ENCODE measurements at places on chromosomes 16 and 17.
A peak's percentile ranks its signal among the peaks of the same experiment; 100 is the strongest.

DNA sequence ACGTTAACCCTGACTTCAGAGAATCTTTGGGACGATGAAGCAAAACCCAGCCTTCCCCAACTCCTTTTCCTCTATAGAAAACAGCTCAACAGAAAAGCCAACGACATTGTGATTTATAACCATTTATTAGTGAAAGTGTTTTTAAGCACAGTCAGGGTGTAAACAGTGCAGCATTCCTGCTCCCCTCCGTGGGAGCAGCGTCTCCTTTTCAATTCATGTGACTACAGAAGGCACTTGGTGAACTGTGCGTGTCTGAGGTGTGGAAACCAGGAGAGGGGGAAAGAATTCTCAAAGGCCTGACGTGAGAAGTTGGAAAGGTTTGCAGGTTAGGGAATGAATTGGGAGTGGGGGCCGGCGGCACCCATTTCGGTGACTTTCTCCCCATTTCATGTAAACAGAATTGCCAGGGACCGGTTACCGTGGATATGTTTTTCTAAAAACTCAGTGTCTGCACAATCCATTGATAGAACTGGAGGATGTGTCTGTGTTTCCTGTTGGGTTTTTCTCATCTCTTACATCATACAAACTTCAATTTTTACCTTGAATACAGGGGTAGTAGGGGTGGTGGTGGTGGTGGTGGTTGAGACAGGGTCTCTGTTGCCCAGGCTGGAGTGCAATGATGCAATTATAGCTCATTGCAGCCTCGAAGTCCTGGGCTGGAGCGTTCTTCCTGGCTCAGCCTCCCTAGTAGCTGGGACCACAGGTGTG, 53.1 kb downstream of the NDE1 start:
- no peak for DNase-seq

- DNase-seq = no peak
Measured at GRCh38 chr17:28940142-28940541, 11.2 kb downstream of the PHF12 start.

- DNase-seq = no peak
Measured at GRCh38 chr17:79742951-79743476, 12.3 kb downstream of the ENPP7 start.

- DNase-seq = peak; percentile 24
Measured at GRCh38 chr17:30905742-30906100, 317 bp downstream of the TEFM start.

DNA sequence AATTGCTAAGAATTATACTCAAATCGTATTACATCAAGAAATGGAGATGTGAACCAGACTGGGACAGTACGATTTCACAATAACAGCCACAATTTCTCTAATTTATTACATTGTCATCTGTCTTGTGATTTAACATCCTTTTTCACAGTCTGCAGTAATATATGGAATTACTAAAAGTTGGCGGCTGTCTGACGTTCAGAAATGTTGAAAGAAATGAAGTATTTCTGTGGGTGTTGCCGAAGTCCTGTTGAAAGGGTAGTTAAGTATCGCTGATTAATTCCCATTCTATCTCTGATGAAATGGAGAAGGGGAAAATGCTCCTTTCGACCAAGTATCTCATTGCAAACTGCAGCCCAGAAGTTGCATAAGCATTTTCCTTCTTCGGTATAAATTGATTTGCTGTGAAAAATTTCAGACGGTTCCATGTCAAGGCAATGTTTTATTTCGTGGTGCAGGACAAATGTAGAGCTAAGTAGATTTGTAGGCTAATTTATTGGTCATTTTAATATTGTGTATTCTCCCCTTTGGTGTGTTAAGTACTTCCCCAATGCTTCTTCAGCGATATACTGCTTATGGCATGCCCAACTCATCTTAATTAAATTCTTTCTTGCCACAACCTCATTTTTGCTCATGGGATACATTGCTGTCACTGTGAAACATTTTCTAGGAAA, 775.2 kb upstream of the RBFOX1 start:
- DNase-seq = no peak

DNA sequence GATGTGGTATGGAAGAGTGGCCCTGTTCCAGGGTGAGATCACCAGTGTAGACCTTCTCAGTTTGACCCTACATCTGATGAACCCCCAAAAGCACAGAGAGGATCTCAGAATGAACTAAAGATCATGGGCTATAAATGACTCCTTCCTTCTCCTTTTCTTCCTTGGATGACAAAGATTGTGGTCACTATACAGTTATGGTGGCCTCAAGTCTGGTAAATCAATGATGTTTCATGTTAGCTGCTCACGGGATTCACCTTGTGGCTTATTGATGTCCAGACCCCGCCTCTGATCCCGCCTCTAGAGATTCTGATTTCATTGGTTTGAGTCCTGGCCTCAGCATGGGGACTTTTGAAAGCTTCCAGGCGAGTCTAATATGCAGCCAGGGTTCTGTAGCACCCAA, 112.2 kb downstream of the PITPNC1 start:
- DNase-seq = no peak

DNA sequence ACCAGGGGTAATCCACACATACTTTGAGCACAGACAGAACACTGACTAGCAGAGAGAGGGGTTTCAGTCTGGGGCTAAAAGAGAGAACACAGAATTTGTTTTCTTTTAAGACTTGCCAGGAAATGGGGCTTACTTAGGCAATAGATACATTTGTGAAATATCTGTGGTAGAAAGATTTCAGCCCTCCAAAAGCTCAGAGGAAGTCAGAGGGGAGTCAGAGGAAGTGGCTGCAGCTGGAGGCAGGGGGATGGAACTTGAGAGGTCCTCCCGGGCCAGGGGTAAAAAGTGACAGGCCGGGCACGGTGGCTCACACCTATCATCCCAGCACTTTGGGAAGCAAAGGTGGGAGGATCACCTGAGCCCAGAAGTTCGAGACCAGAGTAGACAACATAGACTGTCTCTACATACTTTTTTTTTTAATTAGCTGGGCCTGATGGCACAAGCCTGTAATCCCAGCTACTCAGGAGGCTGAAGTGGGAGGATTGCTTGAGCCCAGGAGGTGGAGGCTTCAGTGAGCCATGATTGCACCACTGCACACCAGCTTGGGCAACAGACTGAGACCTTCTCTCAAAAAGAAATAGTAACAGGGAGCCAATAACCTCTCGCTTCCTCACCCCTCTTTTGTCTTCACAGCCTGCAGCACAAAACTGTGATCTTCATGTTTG, 49.9 kb downstream of the NLRC5 start:
- DNase-seq = no peak

DNA sequence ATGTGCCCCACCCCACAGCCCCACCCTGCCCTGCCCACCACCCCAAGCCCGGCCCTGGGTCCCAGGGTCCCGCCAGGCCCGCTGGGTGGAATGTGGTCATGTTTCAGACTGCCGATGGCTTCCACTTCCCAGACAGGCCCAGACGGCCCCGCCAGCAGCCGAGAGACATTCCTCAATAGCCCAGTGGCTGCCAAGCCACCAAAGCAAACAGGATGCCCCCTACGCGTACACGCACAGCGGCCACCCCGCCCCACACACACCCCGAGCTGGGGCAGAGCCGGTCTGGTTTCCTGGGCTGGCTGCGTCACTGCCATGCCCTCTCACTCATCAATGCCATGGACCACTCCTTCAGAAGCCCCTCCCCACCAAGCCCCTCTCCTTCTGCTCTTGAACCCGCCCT, 1.2 kb upstream of the KRT17 start:
- no peak for DNase-seq

GRCh38 chr16:354971-355461, 2.5 kb upstream of the AXIN1 start:
- no peak for DNase-seq

DNA sequence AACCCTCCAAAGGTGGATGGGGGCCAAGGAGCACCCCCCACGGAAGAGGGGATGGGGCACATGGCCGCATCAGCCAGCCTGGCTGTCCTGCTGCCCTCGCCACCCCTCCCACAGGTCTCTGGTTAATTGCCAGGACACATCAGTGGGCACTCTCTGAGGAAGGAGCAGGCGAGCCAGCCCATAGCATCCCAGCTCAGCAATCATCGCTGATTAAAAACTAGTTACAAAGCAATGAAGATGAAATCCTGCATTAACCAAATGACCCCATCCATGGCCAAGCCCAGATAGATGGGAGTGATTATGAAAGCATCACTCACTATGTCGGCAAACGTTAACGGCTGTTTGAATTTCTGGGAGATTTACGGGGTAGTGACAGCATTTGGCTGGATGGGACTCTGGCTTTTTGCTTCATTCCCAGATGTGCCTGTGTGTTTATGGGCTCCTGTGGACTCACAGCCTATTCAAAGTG, 45.3 kb downstream of the CCDC182 start:
- no peak for DNase-seq

- no peak for DNase-seq
Measured at GRCh38 chr16:50004239-50004638, 20.8 kb upstream of the CNEP1R1 start.

GRCh38 chr17:29640413-29640812, 17.7 kb upstream of the CORO6 start:
- DNase-seq = no peak

DNA sequence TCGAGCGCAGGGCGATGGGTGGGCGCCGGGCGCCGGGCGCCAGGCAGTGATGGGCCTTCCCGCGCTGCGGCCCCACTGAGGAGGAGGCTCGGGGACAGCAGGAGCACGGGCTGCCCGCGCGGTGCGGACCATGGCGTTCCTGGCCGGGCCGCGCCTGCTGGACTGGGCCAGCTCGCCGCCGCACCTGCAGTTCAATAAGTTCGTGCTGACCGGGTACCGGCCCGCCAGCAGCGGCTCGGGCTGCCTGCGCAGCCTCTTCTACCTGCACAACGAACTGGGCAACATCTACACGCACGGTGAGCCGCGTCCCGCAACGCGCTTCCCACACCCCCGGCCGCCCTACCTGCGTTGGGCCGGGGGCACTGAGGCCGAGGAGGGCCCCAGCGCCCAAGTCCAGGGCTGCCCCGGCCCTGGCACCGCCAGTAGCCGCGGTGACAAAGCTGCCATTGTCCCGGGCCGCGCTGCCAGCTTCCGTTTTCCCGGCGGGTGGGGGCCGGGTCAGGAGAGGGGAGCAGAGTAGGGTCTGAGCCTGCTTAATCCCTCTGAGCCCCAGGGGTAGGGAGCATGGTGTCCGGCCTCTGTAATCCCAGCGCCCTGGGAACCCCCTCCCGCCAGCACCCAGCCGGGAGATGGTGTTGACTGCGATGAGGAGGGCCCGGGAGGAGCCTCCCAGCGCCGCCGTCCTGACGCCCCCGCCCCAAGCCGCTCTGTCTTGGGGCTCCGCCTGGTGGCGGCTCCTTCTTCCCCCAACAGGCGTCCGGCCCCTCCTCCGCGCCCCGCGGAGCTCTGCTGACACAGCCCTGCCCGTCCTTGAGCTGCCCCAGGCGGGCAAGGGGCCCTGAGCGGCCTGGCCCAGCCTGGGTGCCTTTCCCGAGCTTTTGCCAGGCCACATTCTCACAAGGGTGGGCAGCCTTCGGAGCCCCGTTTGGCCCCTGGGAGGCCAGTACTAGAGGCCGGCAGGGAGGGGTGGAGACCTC, 685 bp downstream of the PAQR4 start:
- peak; percentile 88 for DNase-seq

GRCh38 chr16:10871157-10871991, 5.6 kb upstream of the CIITA start:
- DNase-seq = peak; percentile 44

DNA sequence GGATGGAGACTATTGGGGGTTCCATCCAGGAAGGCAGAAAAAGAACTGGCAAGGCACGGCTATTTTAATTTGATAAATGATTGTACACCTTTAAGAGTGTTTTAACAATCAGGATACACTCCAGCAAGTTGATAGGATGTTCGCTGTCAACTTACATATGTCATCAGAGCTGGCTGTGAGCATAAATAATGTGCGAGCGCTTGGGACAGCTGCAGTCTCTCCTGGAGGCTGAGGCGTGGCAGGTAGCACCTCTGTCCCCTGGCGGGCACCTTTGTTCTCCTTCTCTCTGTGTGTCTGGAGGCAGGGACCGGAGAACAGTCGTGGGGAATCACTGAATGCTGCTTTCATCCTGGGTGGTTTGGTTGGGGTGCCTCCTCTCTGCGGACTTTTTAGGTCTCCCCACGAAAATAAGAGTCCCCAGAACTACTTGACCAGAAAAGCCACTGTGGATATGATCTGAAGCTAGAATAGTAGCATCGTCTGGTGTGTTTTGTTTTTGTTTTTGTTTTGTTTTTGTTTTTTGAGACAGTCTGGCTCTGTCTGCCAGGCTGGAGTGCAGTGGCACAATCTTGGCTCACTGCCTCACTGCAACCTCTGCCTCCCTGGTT, 9.4 kb downstream of the BAHCC1 start:
- no peak for DNase-seq

- DNase-seq = no peak
Measured at GRCh38 chr16:9081158-9081557, 10.3 kb upstream of the HAPSTR1 start.

DNA sequence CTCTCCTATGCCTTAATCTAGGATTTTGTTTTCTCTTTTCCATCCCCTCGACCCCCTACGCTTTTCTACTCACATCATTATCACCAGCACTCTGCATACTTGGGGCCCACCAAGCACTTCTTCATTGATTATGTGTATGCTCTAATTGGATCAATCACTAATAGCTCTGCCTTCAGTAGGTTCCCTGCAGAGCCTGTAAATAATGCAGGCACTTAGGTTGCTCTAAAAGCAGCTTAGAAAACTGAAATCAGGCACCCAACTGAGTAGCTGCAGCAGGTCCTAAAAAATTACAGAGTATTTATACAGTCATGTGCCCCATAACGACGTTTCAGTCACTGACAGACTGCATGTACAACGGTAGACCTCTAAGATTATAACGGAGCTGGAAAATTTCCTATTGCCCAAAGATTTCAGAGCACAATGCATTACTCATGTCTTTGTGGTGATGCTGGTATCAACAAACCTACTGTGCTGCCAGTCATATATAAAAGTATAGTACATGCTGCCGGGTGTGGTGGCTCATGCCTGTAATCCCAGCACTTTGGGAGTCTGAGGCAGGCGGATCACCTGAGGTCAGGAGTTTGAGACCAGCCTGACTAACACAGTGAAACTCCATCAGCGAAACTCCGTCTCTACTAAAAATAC, 280.4 kb downstream of the HS3ST3B1 start:
- no peak for DNase-seq
